ENCODE measurements at places on chromosomes 1 and 21.

GRCh38 chr21:42002421-42002958, 7.7 kb downstream of the ZBTB21 start:
- DNase-seq, result no peak

DNA sequence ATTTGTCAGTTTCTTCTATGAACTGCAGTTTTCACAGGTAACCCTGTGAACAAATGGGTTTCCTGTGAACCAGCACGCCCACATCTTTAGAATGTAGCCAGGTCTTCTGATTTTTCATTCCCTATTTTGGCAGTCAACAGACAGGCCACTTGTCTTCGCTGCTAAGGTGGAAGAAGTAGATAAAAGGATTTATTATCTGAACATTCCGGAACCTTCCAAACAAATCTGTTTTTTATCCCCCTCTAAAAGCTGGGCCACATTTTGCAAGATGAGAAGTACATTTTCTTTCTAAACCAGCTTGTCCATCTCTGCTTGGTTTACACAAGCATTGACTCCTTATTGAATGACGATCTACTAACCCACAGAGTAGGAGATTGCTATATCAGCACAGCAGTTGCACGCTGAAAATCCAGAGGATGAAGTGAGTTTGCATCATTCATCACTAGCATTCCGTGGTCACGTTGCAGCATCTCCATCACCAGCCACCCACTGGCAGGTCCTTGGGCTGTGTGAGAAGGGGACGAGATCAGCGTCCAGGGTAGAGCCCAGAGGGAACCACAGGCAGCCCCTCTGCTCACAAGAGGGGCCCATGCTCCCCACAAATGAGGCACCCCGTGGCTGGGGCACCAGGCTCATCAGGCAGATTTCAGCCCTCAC, 83.5 kb downstream of the TOMM20 start:
- DNase-seq, result no peak

DNA sequence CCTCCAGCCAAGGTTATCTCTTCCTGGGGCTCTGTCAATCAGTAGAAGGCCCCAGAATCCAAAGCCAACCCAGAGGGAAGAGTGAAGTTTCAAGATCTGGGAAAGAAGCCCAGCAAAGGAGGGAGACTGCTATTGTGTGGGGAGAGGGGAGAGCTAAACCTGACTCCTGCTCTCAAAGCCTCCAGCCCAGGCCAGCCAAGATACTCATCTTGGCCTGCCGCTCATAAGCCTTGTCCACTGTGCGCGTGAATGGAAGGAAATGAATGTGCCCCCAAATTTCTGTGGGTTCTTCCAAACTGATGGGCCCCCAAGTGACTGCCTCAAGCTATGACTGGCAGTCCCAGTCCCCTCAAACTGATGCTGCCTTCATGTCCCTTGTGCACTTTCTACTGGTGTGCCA, 2.0 kb downstream of the PLXNA2 start:
- DNase-seq, result no peak

DNA sequence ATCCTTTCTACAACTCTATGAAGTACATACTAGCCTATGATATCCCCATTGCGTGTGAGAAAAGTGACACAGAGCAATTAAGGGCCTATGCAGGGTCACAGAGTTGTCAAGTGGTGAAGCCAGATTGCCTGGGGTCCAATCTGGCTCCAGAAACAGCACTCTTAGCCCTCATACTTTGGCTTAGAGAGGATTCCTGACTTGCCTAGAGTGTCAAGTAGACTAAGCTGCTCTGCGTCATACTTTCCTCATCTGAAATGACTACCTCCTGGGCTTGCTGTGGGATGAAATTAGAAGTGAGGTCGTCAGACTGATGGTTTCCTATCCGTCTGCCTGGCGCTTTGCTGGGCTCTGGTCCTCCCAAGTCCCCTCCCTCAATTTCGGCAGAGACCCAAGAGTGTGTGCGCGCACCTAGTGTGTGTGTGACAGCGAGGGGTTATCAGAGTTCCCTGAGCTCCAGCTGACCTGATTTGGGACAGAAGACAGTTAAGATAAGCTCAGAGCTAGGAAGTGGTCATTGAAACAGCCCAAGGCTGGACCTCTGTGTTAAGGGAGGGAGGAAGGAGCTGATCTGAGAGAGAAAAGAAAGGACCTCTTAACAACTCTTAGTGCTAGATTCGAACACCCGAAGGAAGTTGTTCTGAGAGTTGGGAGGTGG, 5.4 kb upstream of the NUAK2 start:
- no peak for DNase-seq

DNA sequence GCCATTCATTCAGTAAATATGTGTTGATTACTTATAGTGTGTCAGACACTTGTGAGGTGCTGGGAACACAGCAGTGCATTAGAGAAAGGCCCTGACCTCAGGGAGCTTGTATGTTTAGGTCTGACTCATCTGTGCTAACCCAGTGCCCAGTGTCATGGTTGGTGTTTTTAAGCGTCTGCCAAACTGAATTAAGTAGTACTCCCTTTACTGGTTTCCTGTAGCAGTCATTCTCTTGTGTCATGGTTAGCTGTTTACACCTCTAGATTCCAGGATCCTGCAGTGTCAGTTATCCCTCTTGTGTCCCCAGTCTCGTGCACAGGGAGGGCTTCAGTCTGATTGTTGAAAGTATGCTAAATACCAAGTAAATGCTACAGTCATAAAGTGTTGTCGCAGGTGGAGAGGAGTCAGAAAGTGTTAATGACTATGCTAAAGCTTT, 14.2 kb downstream of the UCK2 start:
- DNase-seq, result no peak

- no peak for DNase-seq
Observed at GRCh38 chr1:1259951-1260600, 13.6 kb upstream of the C1QTNF12 start.

GRCh38 chr1:211965108-211965805, 70.1 kb downstream of the INTS7 start:
- no peak for DNase-seq

- DNase-seq, result no peak
Observed at GRCh38 chr21:44259082-44259705, 2.5 kb downstream of the DNMT3L start.

DNA sequence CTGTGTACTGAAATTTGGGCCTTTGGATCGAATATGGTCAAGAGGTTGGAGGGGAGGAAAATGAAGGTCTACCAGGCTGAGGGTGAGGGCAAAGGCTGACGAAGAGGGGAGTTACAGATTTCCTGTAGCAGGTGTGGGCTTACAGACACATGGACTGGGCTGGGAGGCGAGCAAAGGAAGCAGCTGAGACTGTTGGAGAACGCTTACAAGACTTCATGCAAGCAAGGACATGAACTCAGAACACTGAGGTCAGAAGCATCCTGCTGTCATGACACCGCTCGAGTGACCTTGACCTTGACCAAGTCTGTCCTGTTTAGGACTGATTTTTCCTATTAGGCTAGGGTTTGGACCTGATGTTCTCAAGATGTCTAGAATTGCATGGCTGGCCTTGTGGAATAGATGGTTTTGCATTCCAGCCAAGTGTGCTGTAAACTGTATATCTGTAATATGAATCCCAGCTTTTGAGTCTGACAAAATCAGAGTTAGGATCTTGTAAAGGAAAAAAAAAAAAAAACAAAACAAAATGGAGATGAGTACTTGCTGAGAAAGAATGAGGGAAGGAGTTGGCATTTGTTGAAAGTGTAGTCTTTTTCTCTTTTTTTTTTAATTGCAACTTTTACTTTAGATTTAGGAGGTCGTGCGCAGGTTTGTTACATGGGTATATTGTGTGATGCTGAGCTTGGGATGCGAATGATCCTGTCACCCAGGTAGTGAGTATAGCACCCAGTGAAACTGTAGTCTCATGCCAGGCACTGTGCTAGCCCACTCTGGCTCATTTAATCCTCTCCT, 5.8 kb downstream of the ELF3 start:
- DNase-seq, result no peak

DNA sequence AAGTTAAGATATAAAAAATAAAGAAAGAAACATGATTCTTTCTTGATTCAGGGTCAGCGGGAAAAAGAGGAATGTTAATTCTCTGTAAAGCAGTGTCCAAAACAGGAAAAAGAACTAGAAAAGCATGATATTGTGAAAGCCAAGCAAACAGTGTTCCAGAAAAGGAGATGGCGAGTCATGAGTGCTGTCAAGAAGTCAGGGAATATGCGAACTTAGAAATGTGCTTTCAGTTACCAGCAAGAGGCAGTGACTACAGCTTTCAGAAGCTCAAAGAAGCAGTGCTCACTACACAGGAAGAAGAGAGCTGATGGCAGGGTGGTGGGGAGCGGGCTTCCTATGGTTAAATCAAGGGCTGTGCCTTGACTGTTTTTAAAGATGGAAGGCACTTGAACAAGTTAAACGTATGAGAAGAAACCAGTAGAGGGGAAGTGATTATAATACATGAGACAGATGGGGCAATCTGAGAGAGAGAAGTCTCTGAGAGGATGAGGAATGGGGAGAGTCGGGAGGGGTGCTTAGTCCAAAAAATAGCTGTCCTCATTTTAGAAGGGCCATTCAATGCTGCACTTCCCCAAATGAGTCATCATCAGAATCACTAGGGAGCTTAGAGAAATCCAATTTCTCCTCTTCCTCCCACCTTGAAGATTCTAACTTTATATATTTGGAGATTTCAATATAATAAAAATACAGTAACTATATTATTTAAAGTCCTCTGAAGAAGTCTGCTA, 90.4 kb downstream of the KCNK1 start:
- DNase-seq, result no peak

DNA sequence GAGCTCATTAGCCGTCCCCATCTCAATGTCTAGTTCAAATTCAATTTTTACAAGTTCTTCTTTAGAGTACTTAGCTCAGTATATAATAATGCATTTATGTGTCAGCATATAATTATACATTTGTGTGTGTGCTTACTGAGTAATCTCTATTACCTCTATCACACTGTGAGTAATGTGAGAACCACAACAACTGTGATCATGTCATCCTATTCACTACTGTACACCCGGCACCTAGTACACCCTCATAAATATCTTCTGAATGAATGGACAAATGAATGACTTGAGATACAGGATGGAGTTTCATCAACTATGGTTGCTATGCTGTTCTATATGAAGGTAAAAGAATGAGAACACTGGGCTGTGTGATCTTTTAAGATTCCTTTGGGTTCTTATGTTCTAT, 124.0 kb downstream of the GPATCH2 start:
- DNase-seq, result no peak

DNA sequence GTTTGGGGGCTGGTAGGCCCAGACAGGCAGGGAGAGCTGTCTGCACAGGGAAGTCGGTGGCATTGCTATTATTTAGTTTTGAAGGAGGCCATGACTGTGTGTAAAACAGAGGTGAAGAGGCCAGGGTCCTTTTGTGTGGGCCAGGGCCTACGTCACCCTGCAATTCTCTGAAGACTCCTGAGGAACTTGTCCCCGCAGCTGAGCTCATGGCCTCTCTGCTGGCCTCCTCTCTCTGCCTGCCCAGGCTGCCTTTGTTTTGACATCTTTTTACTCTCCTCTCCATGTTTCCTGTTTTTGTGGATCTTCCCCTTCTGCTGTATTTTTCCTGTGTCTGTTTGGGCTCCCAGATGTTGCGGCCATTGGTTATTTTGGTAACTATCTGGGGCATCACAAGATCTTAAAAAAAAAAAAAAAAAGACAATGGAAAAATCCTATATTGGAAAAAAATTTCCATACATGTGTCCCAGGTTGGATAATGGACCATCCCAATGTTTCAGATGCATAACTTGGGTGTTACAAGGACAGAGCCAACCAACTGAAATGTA, 280.7 kb downstream of the RPS6KC1 start:
- DNase-seq, result no peak

DNA sequence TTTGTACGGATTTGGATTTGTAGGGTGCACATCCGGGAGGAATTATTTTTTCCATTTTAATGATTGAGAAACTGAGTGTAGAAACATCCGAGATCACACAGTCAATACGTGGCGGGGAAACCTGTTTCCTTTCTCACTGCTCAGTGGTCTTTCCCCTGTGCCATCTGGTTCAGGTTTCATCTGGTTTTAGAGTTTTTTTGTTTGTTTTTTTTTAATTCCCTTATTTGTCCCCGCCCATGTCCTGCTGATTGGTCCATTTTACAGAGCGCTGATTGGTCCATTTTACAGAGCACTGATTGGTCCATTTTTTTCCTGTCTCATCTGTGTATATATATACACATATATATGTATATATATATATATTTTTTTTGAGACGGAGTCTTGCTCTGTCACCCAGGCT, 6.0 kb downstream of the TRPM2 start:
- no peak for DNase-seq

DNA sequence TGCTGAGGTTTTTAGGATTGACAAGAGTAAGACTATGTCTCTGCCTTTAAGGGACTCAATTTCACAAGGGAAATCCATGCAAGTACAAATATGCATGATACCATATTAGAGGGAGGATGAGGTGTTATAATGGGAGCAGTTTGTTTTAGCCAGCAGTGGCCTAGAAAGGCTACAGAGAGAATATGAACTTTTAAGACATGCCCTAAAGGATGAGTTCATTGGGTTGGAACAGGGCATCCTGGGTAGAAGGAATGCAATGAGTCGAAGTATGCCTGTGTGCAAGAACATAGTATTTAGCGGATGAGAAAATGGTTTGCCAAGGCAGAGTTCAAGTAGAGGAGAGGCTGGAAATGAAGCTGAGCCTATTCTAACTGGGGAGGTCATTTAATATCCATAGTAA, 32.6 kb upstream of the LEPR start:
- DNase-seq, result no peak

GRCh38 chr1:30037251-30038118, 685.9 kb downstream of the MATN1 start:
- no peak for DNase-seq

GRCh38 chr1:92985101-92985500, 23.8 kb upstream of the DIPK1A start:
- DNase-seq, result no peak

DNA sequence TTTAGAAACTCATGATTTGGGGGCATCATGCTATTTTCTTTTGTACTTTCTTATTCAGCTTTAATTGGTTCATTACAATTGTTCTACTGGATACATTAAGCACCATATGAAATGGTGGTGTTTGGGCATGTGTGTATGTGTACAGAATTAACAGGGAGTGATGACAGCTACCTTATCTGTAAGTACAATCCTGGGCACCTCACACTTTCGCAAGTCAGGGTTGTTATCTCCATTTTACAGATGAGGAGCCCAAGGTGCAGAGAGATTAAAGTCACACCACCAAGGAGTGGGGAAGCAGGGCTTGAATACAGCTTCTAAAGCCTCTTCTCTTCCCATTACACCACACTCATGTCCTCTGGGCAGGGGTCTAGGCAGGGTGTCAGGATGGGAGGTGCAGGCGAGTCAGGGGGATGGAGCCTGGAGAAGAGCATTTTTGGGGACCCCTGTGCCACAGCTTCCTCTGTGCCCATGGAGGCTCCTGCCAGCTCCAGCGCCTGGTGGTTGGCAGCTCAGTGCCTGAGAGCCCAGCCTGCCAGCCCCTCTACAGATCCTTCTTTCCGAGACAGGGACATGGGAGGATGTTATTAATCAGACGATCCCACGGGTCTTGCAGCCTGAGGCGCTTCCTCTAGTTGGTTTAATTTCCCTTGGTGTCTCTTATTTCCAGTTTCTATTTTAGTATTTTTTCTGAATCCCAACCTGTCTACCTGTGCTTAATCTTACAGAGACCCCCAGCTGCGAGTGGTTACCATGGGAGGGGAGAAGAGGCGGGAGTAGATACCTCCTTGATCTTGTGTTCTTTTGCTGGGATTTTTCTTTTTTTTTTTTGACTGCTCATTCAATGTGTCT, 126.2 kb upstream of the CD34 start:
- DNase-seq, result peak; percentile 19

Measured in posterior vena cava (tissue), 2 donors.